NCI-H2081 treated with DMSO at 0.1 percent for 48 hours (cell line): ENCODE measurements at places on chromosomes 1 and 21.

DNA sequence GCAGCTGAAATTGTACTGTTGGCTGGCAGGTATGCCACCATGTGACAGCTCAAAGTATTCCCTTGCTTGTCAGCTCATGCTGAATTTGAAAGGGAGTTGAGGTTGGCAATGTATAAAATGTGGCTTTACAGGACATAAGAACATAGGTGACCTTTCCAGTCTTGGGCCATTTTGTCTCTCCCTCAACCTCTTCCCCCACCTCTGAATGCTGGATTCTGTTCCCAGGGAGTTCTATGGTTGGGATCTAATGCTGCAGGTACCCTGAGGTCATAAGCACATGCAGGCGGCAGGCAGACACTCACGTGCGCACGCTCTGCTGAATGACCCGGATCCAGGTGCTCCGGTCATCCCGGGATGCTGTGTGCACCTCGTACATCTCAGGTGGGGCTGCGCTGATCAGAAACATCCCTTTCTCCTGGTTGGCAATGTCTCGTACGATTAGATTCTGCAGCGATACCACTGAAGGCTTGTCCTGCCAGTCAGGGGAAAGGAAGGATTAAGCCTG, 16.0 kb downstream of the RXFP4 start:
- no peak for DNase-seq

- peak; percentile 16 for DNase-seq
Observed at GRCh38 chr1:192809307-192810252, 741 bp downstream of the RGS2 start.

DNA sequence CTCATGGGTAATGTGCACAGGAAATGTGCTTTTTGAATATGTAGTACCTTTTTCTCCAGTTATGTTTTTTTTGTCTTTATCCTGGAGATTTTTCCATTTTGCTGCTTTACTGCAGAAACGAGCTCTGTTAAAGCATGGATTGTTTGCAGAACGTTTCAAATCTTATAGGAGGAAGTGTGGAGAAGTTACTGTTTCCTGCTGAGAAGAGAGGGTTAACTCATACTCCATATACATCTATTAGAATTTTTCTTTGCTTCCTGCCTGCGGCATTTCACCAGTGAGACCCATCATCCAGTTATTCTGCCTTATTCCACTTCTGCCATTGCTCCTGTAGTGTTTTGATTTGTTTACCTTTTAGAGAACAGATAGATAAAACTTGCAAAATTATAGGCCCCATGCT, 2.0 kb downstream of the RPRD2 start:
- no peak for DNase-seq

- DNase-seq = no peak
Observed at GRCh38 chr1:235375919-235376605, 8.8 kb downstream of the TBCE start.

DNA sequence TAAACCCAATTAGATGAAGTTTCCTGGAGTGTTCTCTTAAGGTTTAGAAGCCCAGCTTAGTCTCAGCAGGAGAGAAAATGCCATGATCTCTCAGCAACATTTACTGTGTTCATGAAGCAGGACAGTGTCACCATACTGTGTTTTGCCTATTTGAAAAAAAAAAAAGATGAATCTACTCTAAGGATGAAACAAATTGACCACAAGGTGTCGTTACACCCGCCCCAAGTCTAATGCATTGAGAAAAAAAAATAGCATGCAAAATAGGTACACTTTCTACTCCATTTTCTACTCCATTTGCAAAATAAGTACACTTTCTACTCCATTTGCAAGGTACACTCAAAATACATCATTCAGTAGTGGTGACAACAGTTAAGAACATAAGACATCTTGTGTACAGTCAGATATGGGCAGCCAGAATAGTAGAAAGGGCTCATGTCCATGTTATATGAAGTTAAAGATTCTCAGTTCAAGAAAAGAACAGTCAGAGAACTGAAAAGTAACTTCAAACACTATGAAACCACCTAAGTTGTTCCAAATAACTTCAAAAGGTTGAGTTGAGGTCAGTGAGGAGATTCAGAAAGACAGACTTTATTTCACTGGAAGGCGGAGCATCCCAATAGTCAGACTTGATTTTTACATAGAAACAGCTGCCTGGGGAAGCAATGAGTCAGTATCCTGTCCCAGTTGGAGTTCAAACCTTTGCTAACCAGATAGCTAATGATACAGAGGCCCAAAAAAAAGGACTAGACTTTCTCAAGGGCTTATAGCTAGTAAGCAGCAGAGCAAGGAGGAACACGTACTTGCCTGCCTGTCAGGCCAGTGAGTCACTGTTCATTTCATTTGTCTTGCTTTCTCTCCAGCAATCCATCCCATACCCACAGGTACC, 13.3 kb downstream of the PLPPR5 start:
- DNase-seq = no peak

DNA sequence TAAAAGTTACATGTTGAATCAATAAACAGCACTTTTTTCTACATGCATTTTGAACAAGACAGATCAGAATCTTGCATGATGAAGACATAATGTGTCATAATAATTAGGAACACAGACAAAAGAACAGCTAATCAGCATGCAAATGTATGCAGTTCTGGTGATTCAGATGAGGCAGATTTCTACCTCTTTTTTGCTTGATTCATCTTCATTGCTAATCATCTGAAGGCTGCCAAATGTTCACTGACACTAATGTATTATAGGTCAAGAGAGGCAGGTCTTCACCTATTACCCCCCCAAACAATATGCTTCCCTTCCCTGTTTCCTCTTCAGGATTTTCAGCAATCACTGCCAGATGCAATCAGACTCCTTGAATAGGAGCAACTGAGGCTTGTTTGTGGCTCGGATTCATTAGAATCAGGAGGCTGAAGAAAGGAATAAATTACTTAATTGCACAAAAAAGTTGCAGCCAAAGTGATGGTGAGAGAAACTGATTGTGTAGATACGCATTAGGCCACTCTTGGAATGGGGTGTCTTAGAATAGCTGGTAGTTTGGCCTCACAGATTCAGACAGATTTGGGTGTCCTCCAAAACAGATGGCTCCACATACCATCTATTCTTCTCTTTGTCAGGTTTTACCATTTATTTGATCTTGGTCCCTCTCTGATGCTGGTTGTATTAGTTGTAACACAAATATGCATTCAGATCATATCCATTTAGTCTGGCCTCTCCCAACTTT, 275.4 kb downstream of the RPS6KC1 start:
- no peak for DNase-seq

DNA sequence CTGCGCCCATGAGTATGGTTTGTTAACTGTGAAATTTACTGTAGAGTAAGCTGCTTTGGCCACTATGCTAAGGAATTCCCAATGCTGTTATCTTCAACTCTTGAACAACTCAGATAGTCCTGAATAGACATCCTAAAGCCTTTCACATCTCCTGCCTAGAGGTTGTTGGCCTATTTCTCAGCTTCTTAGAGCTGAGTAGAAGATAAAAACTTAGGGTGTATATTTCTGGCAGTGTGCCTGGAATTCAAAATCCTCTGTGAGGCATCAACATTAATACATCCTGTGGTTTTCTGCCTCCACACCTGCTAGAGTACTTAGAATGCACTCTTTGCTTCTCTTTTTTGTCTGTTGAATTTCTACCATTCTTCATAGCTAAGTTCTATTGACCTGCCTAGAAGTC, 45.8 kb upstream of the RC3H1 start:
- DNase-seq = no peak
